ENCODE measurements at places on chromosomes 3 and 15.

GRCh38 chr3:159887911-159888310 lies 100.7 kb upstream of the IL12A start:
- no peak for DNase-seq

DNA sequence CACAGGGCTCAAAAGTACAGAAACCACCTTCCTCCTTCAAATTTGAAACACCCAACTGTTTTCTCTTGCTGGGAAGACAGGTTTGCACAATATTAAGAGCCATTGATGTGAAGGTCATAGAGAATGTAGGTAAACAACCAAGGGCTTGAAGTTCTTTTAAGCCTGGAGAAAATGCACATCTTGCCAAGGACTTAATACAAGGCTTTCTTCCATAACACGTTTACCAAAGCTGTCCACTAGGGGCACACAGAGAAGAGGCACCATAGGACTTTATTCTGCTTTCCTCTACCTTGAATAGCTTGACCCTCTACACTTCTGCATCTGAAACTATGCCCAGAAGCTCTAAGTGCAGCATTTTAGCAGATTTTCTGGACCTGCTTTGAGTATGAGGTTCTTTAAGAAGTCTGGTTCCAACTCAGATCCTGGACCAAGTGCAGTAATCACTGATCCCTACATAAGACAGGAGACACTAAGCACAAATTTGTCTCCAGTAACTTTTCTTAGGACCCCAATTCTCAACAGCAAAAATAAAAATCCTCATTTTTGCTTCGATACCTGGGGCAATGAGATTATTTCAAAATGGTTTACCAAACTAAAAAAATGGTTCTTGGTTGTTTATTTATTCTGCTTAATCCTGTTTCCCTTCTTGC lies 138.0 kb downstream of the FBN1 start:
- peak; percentile 49 for DNase-seq

GRCh38 chr15:48695827-48696573 lies 50.5 kb upstream of the FBN1 start:
- DNase-seq: no peak

DNA sequence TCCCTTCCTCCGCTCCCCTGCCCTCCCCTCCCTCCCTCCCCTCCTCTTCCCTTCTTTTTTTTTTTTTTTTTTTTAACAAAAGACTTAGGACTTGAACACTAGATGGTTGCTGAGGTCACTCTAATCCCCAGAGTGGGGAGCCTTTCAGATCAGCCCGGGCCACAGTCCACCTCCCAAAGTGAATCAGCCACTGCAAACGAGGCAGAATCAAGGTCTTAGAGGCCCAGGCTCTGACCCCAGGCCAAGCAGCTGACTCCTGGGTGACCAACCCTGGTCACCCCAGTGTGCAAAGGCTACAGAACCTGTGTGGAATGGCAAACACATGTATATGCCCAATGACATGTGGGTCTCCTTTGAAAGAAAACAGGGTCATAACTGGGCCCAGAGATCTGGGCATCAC lies 18.3 kb upstream of the EHD4 start:
- DNase-seq: no peak

DNA sequence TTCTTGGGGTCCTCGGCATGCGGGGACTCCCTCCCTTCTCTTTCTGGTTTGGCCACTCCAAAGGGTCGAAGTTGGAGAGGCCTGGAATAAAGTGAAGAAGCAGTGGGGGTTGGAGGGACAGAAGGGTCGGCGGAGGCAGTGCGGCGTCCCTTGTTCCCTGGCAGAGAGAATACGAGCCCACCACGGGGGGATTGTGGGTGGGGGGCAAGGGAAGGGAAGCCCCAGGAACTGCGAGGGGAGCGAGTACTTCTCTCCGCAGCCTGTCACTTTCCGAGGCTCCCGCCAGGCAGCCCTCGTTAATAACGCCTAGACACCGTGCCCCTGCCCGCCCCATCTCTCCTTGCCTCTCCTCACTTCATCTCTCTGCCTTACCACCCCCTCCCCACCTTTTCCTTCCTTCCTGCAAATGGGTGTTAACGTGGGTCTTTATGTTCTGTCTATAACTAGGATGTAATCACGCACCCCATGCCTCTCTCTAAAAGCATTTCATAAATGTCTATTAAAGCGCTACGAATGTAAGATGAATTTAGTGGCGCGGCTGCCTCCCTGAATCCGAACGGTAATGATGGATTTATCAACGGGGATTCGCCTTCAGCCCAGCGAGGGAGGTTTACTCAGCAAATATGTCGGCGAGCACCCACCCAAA lies 13.7 kb downstream of the NR2F2 start:
- no peak for DNase-seq

GRCh38 chr3:58607816-58608215 lies 30.6 kb upstream of the FAM107A start:
- no peak for DNase-seq

GRCh38 chr15:94445566-94446160 lies 214.3 kb downstream of the MCTP2 start:
- no peak for DNase-seq

DNA sequence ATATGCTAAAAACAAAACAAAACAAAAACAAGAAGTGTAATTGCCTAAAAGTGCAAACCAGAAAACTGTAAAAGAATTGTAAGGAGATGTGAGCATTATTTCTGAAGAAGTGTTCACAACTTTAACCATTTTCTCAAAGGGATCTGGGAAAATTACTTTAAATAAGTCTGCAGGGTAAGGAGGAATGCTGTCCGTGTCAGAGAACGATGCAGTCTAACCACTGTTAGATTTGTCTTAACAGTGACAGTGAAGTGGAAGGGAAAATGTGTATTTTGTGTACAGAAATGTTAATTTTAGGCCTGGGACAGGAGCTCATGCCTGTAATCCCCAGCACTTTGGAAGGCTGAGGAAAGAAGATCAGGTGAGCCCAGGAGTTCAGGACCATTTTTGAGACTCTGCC lies 95.7 kb downstream of the DLG1 start:
- no peak for DNase-seq

GRCh38 chr15:39646425-39646824 lies 65.5 kb downstream of the THBS1 start:
- no peak for DNase-seq

Data from NCI-H524 (cell line).